Activated CD4-positive, alpha-beta T cell treated with anti-CD3 and anti-CD28 coated beads for 1 hour (primary cell): ENCODE measurements at places on chromosomes 6 and 20.
A peak's percentile ranks its signal among the peaks of the same experiment; 100 is the strongest.

DNA sequence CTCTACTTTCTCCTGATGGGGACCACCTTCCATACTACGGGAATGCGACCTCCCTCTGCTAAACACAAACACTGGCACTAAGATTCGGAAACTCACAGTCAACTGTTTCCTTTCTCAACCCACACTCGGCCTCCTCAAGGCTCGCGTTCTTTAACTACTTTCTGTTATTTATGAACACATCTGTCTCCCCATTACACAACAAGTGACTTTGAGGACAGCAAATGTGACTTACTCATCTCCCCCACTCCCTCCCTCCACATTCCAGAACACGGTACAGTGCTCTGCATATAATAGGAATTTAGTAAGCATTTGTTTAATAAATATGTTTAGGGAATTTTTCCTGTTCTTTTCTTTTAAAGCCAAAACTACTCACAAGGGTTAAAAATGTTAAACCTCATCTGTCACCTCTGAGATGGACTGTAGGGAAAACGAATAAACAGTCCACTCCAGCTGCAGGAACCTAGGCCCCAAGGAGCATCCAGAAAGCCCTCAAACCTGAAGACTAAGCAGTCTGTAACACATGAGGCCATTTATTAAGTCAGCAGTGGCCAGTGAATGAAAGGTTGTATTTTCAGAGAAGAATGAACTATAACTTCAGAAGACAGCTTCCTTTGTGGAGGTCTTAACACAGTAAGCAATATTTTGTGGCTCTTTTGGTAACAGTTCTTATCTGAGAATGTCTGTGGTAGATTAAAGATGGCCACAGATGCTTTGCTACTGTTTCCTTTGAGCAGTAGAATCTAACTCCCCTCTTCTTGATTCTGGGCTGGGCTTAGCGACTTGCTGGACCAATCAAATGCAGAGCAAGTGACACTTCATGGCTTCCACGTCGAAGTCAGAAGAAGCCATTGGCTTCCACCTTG, 209.6 kb upstream of the DTNBP1 start:
- no peak for DNase-seq

DNA sequence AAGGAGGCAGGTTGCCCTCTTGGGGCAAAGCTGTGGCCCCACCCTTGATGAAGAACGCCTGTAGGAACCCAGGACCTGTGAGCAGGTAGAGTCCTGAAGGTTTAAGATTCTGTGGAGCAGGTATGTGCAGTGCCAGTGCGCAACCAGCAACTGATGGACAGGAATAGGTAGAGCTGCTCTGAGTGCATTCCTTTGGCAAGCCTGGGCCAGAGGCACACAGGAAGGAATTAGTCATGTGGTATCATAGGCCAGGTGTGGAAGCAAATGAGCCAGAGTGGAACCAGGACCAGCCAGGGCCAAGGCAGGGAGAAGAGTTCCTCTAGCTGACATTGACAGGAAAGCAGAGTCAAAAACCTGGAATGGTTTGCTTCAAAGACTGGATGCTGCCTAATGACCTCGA, 1.4 kb upstream of the KHDC1 start:
- no peak for DNase-seq

- DNase-seq: no peak
Measured at GRCh38 chr6:154239392-154239791, 117.2 kb downstream of the IPCEF1 start.

DNA sequence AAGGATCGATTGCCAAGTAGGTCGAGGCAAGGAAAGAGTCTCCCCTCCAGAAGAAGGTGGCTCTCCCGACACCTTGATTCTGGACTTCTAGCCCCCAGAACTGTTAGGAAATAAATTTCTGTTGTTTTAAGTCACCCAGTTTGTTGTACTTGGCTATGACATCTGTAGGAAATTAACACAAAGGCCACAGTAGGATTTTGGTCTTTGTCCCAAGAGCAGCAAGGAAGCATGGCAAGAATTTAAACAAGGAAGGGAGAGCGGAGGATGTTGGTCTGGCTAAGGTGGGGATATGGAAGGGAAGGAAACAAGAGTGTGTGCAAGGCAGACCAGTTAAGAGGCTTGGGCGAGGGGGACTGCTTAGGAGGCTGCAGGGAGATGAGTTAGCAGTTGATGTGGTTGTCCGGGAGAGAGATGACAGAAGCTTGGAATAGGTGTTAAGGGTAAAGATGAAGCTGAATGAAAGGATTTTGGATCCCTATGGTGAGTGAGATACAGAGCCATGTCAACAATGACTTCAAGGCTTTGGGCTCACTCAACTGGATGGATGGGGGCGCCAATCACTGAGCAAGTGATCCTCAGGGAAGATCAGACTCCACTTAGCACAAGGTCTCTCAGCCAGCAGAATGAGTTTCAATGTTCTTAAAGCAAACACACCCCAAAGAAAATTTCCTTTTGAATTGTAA, 140.5 kb upstream of the ZNF217 start:
- DNase-seq: no peak

DNA sequence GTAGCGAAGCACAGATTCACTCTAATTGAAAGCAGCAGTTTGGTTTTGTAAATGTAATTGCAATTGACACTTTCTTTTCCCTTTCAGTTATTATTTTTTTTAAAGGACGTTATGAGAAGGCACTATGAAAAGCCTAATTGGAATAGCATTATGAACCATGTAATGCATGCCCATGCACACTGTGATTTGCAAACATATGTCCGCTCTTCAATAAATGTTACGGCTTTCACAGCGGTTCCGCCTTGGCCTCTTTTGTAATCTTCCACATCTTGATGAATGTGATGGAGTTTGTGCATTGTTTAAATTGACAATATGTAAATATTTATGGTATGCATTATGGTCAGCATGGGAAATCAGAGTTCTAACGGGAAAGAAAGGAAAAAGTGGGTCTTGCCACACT, 61.3 kb downstream of the SAMD5 start:
- DNase-seq: no peak

- DNase-seq: no peak
Measured at GRCh38 chr20:37358366-37359150, 12.6 kb downstream of the SRC start.

GRCh38 chr6:139760128-139760527, 385.7 kb upstream of the CITED2 start:
- DNase-seq: no peak

DNA sequence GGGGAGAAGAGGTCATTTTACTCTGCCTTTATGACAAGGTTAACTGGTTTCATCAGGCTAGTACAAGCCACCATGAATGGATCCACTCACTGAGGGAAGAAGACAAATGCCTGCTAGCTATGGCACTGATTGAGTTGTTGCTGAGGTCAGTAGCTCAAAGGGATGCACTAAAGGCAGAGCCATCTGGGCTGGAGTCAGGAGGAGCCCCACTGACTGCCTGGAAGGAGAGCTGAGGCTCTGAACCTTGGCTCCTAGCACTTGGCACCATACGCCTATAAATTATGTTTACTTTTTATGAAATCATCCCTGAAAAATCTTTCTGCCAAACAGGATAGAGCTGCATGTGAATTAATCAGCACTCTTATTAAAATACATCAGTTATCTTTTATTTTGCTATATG, 104.6 kb downstream of the DTD1 start:
- DNase-seq: no peak

DNA sequence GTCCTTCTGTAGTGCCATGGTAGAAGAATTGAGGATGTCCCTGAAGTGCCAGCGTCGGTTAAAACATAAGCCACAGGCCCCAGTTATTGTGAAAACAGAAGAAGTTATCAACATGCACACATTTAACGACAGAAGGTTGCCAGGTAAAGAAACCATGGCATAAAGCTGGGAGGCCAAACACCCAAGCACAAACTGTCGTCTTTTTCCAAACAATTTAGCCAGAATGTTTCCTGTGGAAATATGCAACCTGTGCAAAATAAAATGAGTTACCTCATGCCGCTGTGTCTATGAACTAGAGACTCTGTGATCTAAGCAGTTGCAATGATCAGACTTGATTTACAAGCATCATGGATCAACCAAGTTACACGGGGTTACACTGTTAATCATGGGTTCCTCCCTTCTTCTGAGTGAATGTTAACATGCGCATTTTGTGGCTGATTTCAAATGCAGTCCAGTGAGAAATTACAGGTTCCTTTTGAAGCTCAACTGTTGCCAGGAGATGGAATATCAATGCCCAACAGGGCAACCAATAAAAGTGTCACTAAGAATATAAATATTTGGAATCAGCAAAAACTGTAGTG, 674.9 kb downstream of the GRIK2 start:
- no peak for DNase-seq

DNA sequence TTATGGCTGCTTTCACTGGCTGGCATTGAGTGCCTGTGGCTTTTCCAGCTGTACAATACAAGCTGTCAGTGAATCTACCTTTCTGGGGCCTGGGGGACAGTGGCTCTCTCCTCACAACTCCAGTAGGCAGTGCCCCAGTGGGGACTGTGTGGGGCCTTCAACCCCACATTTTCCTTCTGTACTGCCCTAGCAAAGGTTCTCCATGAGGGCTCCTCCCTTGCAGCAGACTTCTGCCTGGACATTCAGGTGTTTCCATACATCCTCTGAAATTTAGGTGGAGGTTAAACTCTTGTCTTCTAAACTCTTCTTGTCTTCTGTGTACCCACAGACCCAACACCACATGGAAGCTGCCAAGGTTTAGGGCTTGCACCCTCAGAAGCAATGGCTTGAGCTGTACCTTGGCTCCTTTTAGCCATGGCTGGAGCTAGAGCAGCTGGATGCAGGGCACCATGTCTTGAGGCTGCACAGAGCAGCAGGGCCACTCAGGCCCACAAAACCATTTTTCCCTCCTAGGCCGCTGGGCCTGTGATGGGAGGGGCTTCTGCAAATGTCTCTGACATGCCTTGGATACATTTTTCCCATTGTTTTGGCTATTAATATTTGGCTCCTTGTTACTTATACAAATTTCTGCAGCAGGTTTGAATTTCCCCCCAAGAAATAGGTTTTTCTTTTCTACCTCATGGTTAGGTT, 9.6 kb downstream of the PEX7 start:
- no peak for DNase-seq

DNA sequence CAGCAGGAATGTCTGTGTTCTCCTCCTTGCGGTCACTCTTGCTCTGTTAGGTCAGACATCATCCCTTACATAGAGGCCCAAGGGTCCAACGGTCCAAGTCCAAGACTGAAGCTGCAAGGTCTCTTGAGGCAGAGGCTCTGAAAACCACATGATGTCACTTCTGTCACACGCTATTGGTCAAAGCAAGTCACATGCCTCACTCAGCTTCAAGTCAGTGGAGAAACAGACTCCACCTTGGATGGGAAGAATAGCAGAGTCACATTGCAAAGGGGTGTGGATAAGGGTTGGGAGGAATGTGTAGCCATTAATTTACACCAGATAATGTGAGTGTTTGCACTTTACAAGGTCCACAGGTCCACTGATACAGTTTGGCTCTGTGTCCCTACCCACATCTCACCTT, 17.5 kb downstream of the SLC52A3 start:
- DNase-seq: no peak

DNA sequence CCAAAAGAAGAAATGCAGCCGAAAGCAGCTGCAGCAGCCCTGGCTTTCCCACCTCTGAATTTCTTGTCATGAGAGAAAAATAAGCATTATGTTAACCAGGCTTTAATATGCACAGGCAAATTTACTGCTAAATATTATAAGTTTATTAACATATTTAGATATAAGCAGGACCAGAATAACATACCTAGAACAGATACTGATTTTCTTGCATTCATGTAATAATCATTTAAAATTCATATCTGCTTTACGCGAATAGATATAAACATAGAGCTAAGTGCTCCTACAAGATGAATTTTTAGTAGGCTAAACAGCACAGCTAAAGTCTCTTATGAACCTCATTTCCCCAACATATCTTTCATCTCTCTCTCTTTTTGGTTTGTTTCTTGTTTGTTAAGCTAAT, 14.7 kb downstream of the CD93 start:
- no peak for DNase-seq

- no peak for DNase-seq
Measured at GRCh38 chr6:41059556-41059955, 6.6 kb downstream of the APOBEC2 start.

GRCh38 chr20:8424010-8424409, 291.9 kb downstream of the PLCB1 start:
- no peak for DNase-seq

- DNase-seq: no peak
Measured at GRCh38 chr6:159953091-159953601, 15.7 kb upstream of the IGF2R start.

DNA sequence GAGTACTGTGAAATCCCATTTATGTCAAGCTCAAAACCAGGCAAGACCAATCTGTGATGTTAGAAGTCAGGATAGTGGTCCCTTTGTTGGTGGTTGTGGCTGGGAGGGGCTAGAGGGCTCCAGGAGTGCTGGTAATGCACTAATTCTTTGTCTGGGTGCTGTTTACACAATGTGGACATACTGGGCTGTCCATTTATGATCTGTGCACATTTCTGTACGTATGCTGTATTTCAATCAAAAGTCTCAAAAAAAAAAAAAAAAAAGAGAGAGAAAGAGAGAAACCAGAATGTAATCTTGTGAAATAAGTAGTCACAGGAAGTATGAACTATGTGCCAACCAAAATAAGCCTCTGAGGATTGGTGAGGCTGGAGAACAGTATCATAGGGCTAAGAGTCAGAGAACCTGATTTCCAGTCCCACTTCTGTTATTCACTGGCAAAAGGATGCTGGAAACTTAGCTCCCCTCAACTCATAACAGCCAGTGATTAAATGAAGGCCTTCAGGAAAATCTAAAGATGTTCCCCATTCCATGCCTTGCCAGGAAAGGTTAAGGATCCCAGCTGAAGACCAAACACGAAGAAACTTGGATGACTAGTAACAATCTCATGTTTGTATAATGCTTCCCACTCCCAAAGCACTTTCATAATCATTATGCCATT, 19.6 kb upstream of the TRAM2 start:
- no peak for DNase-seq

GRCh38 chr20:36228770-36229169, 7.5 kb upstream of the AAR2 start:
- DNase-seq: no peak

- no peak for DNase-seq
Measured at GRCh38 chr6:30991891-30992290, 8.4 kb downstream of the MUC21 start.

- DNase-seq: peak; percentile 41
Measured at GRCh38 chr20:45290677-45291355, 15.8 kb upstream of the RBPJL start.

- DNase-seq: no peak
Measured at GRCh38 chr6:3542032-3542640, 85.3 kb upstream of the SLC22A23 start.

DNA sequence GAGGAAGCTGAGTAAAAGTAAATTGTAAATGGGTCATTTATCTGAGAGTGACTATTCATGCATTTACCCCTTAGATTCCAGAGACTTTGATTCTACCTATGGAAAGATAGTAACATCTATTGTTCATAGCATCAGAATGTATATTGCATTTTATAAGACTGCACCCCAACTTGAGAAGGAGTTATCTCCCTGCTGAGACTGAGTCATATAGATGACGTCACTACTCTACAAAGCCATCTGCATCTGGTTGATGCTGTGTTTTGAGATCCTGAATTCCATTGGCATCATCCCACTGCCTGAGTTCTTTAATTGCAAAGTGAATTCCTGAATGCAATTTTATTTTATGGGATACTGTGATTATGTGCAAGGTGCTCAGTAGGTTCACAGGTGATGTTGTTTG, 444.0 kb upstream of the SLC35B3 start:
- DNase-seq: no peak
